Foreskin keratinocyte (primary cell): ENCODE measurements at places on chromosomes 5 and 9. TPM values are rescaled to one million over a fixed set of nuclear protein-coding genes. Genes with fewer than 3 reads are reported as not detected.

ERCC6L2 gene
- 30.6 and 33.2 TPM in 2 replicates for total RNA-seq

GRCh38 chr5:102654559-102655349 lies 100.4 kb upstream of the PAM start:
- DNase-seq: no peak

DNA sequence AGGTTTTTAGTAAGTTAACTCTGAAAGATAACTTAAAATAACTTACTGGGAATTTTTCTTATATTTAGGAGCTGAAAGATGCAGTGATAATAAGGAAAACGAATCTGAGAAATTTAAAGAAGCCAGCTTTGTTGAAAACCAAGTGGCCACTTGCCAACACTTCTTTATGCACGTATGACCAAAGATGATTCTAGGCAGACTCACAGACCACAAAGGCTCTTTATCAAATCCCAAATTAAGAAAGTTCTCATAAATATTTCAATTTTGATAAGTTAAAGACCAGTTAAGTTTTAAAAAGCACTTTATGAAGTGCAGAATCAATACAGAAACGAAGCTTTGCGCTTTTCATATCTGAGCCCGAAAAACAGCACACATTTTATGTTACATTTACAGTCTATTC lies 1.5 kb downstream of the AFF4 start:
- DNase-seq: peak; percentile 37

DNA sequence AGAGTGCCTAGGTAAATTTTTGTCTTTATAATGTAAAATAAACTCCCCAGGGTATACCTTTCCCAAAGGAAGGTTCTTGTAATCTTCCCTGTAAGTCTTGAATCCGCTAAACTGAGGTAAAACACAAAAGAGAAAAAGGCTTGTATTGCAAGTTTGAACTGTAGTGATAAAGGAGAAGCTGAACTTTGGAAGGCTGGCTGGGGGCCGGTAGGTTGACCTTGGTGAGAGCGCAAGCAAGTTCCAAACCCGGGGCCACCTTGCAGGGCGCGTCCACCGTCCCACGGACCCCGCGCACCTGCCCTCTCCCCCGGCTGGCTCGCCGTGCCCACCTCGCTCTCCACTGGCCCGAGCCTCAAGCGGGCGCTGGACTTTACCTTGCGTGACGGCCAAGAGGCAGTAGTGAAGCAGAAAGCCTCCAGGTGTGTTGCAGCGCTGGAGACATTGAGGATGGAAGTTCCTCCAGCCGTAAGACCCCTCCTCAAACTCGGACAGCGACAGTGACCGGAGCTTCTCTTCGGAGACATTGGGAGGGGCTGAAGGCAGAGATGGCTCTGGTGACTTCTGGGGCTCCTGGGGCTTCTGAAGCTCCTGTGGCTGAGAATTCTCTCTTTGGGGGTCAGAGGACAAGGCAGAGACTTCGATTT lies 428 bp downstream of the SLCO4C1 start:
- no peak for DNase-seq

DNA sequence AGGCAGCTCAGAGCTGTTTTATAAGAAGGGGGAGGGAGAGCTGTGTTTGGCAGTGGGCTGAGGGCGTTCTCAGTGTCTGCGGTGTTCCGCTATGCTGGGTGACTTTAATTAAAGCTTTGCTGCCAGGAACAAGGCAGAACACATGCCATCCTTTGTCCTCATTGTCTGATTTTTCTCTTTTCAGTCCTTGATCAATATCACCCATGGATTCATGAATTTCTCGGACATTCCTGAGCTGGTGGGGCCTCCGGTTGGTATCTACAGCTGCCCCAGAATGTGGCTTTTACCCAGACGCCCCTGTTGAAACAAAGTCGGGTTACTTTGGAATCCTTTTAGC lies 66.5 kb upstream of the TGFBR1 start:
- no peak for DNase-seq

C5orf46 gene
- total RNA-seq: 0.65 TPM in 1 of 2 replicates, not detected in the other

- DNase-seq: no peak
Observed at GRCh38 chr9:2023042-2023441, 7.9 kb downstream of the SMARCA2 start.

GRCh38 chr5:68730220-68730978 lies 363.4 kb upstream of the SLC30A5 start:
- DNase-seq: no peak

- no peak for DNase-seq
Observed at GRCh38 chr5:156043351-156043750, 283.6 kb upstream of the SGCD start.

DNA sequence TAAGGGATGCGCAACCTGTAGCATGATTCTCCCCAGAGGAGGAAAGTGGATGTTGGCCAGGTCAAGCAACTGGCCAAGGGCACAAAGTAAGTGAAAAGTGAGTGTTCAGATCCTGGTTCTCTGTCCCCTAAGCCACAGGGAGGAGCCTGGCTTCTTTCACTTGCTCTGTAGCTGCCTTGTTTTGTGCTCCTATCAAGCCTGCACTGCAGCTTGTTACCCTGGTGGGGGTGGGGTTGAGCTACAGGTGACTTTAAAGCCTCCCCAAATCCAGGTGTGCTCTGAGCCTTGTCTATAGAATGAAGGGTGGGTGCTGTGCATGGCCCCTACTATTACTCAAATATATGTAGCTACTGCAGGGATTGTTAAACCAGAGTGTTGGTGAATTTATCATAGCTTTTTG lies 32.9 kb downstream of the RALGPS1 start:
- DNase-seq: no peak

EIF4E1B gene
- not detected in 2 replicates for total RNA-seq
